ENCODE measurements at places on chromosomes 12 and 14.
A peak's percentile ranks its signal among the peaks of the same experiment; 100 is the strongest.

DNA sequence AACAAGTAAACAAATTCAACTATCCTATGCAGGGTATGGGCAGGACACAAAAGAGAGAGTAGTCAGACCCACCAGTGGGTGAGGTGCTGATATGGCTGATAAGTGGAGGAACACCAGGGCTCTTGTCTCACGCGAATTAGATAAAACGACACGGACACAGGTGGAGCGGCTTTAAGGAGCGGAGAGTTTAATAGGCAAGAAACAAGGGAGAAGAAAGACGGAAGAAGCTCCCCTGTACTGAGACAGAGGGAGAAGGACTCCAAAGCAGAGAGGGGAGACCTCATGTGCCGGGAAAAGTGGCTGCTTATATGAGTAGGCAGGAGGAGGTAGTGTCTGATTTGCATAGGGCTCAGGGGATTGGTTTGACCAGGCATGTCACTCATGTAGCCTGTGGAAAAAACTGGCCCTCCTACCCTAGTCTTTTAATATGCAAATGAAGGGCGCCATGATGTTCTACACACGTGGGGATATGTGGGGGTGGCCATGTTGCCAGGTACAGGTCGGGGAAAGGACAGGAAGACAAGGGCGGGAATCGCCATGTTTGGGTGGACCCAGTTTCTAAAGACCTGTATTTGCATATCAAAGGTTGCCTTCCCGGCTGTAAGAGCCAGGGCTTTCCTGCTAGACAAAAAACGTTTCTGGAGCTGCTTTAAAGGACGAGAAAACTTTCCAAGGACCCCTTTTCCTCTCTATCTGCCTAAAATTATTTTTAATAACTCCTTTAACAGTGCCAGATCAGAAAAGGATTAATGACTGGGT is 28.8 kb downstream of the RPGRIP1 start:
- peak; percentile 94 for DNase-seq

DNA sequence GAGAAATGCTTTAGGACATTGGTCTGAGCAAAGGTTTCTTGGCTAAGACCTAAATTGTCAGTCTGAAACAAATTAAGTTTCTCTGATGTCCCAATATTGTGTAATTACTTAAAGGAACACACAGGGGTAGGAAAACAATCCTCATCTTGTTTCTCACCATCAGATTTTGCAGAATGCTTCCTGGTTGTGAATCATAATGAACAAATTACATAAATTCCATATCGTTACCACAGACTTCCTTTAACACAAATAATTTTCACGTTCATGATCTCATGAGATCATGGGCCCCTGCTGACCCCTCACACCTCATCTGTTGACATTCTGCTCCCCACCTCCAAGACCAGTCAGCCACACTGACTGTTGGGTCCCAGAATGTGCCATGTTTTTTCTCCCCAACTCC is 194.1 kb downstream of the MON2 start:
- no peak for DNase-seq

DNA sequence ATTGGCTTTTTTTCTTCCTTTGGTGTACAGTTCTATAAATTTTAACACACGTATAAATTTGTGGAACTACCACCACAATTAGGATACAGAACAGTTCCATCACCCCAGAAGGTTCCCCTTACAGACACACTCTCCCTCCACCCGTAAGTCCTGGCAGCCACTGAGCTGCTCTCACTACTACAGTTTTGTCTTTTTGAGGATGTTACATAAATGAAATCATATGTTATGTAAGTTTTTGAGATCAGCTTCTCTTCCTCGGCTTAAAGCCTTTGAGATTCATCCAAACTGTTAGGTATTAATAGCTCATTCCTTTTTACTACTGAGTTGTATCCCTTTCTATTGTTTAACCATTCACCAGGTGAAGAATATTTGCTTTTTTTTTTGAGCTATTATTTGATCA is 74.3 kb upstream of the SLC24A4 start:
- DNase-seq = no peak

DNA sequence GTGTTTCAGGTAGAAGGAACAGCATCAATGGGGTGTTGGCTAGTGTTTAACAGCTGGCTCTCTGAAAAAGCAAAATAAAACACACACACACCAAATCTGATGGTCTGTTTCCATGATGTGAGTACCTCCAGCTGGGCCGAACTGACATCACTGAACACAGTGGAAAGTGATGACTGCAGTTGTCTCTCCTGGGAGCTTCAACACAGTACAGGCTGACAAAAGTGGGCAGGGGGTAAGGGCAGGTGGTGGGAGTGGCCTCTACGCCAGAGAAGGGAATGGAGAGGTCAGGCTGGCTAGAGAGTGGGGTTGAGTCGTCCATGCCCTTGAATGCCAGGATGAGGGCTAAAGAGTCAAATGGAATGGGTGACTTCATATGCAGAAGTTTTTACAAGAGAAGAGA is 8.0 kb upstream of the HNF1A start:
- no peak for DNase-seq

DNA sequence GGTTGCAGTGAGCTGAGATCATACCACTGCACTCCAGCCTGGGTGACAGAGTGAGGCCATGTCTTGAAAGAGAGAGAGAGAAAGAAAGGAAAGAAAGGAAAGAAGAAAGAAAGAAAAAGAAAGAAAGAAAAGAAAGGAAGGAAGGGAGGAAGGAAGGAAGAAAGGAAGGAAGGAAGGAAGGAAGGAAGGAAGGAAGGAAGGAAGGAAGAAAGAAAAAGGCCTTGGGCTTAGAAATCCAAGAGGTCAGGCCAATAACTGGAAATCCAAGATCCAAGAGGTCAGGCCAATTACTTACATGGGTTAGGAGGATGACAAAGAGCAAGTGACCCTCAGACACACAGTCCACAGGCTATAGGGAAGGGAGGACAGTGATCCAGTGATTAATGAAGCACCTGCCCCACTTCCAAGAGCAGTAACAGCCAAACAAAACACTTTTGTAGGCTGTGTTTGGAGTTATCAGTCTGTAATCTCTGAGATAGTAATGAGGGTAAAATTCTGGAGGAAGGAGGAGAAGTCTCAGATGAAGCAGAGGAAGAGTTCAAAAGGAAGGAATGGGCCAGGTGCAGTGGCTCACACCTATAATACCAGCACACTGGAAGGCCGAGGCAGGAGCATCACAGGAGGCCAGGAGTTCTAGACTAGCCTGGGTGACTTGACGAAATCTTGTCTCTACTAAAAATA is 32.2 kb upstream of the SPTLC2 start:
- no peak for DNase-seq

DNA sequence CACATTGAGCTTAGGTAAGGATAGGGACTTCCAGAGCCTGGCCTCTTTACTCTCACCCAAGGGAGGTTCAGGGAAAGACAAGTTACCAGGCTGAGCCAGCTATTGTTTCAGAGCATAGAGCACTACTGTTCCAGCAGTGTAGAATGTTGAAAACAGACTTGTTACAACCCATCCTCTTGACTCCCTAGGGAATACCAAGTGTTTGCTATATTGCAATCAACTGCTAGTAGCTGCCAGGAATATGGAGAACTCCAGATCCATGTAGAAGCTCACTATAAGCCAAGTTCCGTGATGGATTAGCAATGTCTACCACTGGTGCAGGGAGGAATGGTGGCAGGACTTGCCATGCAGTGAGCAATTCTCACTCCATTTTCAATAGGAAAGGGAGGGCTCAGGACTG is 199.8 kb upstream of the RBM19 start:
- DNase-seq = no peak

GRCh38 chr12:58159941-58160340 is 218.6 kb downstream of the ATP23 start:
- no peak for DNase-seq

GRCh38 chr12:49188201-49188915 is 522 bp downstream of the TUBA1A start:
- peak; percentile 79 for DNase-seq

- DNase-seq = no peak
Observed at GRCh38 chr12:26150736-26151450, 26.1 kb upstream of the BHLHE41 start.

- DNase-seq = no peak
Observed at GRCh38 chr12:72390146-72390545, 118.0 kb downstream of the TRHDE start.

- DNase-seq = peak; percentile 63
Observed at GRCh38 chr12:52884526-52885293, 20.2 kb downstream of the KRT8 start.

DNA sequence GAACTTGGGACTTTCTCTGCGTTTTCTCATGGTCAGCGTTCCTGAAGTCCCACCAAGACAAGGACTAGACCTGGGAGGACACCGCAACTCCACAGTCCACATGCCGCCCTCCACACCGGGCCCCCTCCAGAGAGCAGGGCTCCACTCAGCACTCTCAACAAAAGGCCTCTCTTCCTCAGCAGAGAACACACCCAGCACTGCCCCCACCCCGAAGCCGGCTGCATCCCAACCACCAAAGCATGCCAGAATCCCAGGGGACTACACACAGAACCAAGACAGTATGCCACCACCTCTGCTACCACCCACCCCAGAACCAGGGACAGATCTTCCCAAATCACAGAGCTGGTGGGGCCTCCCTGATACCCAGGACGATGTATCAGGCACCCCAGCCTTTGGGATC is 88.3 kb downstream of the BCL11B start:
- DNase-seq = no peak

DNA sequence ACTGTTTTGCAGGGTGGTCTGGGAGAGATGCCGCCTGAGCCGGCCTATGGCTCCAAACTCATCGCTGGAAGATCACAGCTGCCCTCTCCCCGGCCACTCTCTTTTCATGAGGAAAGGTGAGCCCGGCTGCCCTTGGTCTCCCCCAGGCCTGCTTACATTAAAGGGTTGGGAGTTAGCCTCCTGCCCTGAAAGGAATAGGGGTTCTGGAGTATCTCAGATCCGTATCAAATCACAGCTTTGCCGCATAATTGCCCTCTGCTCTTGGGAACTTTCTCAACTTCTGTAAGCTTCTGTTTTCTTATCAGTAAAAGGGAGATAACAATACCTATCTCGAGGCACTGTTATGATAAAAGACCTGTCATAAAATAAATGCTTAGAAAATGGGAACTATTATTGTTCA is 17.6 kb downstream of the PHLDA1 start:
- no peak for DNase-seq

DNA sequence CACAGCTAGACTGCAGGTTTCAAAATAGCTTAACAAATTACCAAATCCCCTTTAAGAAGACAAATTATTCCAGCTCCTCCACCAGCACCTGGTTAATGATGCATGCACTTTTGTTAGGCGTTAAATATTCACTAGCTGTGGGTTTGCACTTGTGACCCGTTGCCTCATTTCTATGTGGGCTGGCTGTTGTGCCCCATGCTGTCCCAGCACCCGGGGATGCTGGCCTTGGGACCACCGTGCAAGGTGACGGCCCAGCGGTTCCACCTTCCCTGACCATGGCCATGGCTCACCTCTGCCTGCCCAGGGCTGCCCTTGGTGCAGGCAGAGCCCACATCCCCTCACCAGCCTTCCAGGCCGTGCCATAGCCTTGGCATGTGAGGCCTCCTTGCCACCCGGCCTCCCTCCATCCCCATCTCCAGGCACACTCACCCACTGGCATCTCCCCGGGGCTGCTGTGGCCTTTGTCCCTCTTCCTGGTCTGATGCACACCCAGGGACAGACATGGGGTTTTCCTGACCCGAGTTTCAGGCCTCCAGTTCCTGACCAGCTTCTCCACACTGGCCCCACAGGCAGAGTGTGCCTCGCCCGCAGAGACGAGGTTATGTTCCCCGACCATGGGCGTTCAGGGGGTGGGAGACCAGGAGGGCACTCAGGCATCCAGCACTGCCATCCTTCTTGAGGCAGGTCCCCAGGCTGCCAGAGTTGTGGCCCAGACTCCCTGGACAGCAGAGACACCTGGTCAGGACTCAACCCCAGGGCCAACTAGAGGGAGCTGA is 20.3 kb upstream of the C14orf180 start:
- no peak for DNase-seq

GRCh38 chr14:89469210-89470198 is 52.5 kb upstream of the FOXN3 start:
- no peak for DNase-seq

GRCh38 chr12:13817131-13817530 is 164.3 kb downstream of the GRIN2B start:
- no peak for DNase-seq

GRCh38 chr12:130634866-130635265 is 81.2 kb downstream of the RIMBP2 start:
- no peak for DNase-seq

DNA sequence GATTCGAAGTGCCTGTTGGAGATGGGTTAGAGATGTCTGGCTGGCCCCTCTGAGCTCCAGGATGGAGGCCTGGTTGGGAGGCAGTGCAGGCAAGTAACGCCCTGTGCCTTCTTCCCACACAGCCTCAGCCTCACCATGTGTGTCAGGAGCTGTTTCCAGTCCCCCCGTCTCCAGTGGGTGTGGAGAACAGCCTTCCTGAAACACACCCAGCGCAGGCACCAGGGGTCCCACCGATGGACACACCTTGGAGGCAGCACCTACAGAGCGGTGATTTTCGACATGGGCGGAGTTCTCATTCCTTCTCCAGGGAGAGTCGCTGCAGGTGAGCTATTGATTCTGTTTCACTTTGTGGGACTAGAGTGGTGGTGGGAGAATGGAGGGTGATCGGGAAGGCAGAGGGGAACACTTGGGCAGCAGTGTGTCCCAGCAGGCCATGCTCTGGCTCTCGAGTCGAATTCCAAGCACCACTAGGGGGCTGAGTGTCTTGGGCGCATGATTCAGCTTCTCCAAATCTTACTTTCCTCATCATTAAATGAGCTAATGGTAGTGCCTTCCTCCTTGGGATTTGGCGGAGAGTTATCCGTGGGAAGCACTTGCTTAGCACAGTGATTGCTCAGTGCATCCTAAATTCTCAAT is 6.8 kb downstream of the ACAD10 start:
- peak; percentile 8 for DNase-seq

DNA sequence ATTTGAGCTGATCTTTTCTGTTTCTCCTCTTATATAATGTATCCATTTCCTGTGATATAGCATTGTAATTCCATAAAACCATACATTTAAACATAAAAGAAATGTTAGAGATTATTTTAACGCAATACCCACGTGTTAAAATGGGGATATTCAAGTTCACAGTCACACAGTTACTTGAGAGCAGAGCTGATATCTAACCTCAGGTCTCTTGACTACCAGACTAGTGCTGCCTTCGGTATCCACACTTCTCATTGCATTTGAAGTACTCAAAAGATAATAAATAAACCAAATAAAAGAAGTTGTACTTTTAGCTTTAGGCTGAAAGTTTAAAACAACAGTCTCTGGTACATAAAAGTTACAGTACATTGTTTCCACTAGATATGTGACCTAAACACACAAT is 2.9 kb downstream of the CLECL1 start:
- DNase-seq = peak; percentile 61

GRCh38 chr12:101968770-101969169 is 91.4 kb downstream of the DRAM1 start:
- peak; percentile 29 for DNase-seq

- DNase-seq = no peak
Observed at GRCh38 chr14:79702197-79702596, 509.1 kb downstream of the DIO2 start.
